ENCODE measurements at places on chromosomes 12 and 14. TPM values are rescaled to one million over a fixed set of nuclear protein-coding genes. Genes with fewer than 3 reads are reported as not detected.

The GZMB gene
- total RNA-seq: 0.21 TPM

The GCH1 gene
- 12.5 TPM for total RNA-seq

The CLEC12A gene
- total RNA-seq: not detected

The KRT82 gene
- total RNA-seq: not detected

The EML5 gene
- 0.96 TPM for total RNA-seq

The PLEKHD1 gene
- under 0.01 TPM for total RNA-seq

The KRT78 gene
- total RNA-seq: 1.3 TPM

The TAPBPL gene
- 3.2 TPM for total RNA-seq

The EMP1 gene
- 13.4 TPM for total RNA-seq

The SUOX gene
- total RNA-seq: 5.1 TPM

The KCNMB4 gene
- total RNA-seq: 1.9 TPM

The GUCY2C gene
- not detected for total RNA-seq

The ST8SIA1 gene
- 0.85 TPM for total RNA-seq

The MIS18BP1 gene
- 14.9 TPM for total RNA-seq

The RIN3 gene
- total RNA-seq: 0.96 TPM

The TGM1 gene
- total RNA-seq: 69.1 TPM

The ETV6 gene
- total RNA-seq: 6.0 TPM

The PRIM1 gene
- 9.0 TPM for total RNA-seq

The PTGDR gene
- total RNA-seq: not detected

All from tracheal epithelial cell (primary cell).